Motor neuron (in vitro differentiated cells): ENCODE measurements at places on chromosomes 7 and 10. TPM values are rescaled to one million over a fixed set of nuclear protein-coding genes. Genes with fewer than 3 reads are reported as not detected.
A peak's percentile ranks its signal among the peaks of the same experiment; 100 is the strongest.

DNA sequence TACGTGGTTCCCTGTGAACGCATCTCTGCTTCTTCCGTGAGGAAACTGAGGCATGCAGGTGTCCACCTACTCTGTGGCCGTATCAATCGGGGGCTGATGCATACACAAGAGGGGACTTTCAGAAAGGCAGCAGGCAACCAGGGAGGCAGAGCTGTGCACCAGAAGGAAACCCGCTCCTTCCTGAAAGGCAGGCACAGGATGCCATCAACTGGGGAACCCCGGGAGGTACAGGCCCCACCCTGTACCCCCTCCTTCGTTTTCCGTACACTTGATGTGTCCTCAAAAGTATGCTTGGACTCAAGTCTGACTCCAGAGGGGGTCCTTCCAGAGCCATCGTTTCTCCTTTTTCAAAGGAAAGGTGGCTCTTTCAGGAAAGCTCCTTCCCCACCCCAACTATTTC lies 59.5 kb downstream of the ASB13 start:
- no peak for ATAC-seq

Gene A1CF
- total RNA-seq = 0.09 and 0.13 TPM in 2 replicates

Gene OR2A12
- total RNA-seq = 0.10 and 0.19 TPM in 2 replicates

- no peak for ATAC-seq
These were observed 33.0 kb downstream of the CYP26A1 start for GRCh38 chr10:93106631-93107072.

- peak; percentile 90 for ATAC-seq
These were observed 31.4 kb upstream of the NPVF start for GRCh38 chr7:25259487-25260243.

DNA sequence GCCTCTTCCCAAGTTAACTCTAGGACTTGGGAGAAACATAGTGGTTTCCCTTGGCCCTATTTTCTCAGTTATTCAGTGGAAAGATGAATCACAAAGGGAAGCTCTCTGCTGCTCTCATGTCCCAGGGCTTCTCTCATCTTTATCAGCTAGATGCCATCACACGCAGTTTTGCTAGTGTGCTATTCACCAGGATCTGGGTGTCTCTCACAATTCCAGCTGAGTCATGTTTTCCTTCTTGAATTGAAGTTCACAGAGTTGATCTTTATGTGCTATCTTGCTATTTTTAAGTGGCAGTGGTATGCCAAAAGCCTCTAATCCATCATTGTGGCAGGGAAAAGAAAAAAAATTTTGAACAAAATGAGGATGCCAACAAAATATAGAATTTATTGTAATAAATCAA lies 101.3 kb downstream of the TWIST1 start:
- no peak for ATAC-seq

DNA sequence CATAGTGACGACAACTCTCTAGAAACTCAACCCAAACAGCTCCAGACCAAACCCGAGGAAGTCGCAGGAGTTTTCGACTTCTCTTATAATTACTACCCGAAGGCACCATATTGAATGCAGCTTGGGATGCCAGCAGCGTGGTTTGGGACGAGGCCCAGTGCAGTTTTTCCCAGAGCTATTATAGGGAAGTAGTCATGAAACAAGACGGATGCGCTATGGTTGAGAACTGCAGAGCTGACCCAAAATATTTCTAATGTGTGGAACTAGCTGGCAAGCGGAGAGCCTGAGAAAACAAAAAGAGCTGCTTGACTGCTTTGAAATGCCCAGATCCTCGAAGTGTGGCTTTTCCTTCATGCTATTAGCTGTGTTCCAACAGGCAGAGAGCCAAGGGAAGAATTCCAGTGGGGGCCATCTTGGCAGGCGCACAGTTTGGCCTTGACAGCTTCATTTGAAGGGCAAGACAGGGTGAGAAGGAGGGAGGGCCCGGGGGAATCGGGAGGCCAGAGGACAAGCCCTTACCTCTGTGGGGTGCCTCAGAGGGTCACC lies 122.7 kb downstream of the CUL2 start:
- ATAC-seq = peak; percentile 81

- no peak for ATAC-seq
These were observed 40.2 kb upstream of the ATP6V0A4 start for GRCh38 chr7:138838166-138838565.

Gene HILPDA
- total RNA-seq = 33.4 and 35.3 TPM in 2 replicates

Gene LBX1
- 0.29 and 0.52 TPM in 2 replicates for total RNA-seq

DNA sequence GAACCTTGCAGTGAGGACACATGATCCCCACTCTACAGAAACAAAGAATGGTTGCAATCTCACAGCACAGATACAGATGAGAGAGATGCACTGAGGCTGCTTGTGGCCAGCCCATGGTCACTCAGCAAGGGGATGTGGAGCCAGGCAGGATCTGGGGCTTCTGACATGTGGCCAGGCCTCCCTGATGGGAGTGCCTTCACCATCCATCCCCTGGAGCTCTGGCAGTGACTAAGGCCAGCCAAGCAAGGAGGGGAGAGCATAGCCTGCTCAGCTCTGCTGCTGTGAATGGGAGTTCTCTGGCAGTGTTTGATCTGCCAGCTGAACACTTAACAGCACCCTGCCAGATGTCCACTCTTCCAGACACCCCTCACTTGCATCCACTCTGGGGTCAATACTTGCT lies 19.8 kb downstream of the C10orf71 start:
- ATAC-seq = no peak

DNA sequence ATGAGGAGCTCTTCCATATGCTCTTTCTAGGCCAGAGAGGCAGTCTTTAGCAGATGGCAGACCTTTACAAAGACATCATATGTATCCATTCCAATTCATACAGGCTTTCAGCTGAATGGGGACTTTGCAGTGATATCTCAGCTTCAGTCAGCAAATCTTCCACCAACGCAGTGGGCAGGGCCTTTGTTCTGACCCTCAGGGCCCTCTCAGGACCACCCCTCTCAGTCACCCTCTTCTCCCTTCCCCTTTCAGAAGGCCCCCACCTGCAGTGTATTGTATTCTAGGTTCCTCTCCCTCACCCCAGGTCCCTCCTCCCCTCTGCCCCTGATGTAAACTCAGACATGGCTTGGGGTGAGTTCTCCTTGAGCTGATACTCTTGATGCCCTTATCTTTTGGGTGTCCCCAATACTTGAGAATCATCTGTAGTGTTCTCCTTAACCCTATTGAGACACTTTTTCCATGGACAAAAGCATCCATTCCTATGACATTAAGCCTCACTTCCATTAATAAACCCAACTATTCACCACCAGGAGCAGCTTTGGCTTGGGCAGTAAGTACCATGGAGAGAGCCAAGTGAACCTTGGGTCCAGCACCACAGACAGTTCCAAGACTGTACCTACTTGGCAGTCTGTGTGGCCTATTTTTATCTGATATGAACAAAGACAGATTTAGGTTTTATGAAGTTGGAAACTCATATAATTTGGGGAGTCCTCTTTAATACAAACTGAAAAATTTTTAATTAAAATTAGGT lies 62.7 kb downstream of the ADCYAP1R1 start:
- no peak for ATAC-seq

Gene PTPRN2
- total RNA-seq = 19.7 and 21.6 TPM in 2 replicates

DNA sequence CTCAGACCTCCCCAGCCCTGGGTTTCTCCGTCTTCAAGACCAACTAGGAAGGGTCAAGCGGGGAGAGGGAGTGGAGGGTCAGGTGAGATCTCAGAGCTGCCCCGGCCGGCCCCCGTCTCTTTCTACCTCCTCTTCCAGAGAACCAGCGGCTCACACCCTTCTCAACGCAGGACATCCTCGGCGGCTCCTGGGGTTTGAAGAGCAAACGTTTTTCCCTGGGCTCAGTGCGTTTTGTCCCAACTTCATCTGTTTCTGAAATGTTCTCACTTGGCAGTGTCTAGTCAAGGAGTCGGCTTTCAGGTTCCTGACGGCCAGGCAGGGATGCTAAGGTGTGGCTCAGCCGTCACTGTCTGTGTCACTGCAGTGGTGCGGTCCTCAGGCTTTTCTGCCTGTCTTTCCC lies 416.4 kb upstream of the FOXK1 start:
- no peak for ATAC-seq

DNA sequence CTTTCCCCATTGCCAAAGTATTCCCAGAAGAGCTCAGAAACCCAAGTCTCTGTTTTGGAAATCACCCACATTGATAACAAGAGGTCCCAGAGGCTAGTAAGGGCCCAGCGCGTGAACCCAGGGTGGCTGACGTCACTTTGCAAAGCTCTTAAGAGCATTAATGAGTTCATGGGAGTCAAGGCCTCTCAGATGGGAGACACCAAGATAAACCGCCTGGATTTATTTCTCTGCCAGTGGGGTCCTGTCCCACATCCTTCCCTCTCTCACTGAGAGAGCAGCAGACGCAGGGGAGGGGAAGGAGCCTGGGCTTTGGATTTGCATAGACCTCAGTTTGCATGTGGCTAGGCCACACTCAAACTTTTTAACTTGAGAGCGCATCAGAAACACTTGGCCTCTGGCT lies 184.8 kb upstream of the PDE1C start:
- no peak for ATAC-seq

- no peak for ATAC-seq
These were observed 15.9 kb downstream of the SH3PXD2A start for GRCh38 chr10:103839519-103839871.

DNA sequence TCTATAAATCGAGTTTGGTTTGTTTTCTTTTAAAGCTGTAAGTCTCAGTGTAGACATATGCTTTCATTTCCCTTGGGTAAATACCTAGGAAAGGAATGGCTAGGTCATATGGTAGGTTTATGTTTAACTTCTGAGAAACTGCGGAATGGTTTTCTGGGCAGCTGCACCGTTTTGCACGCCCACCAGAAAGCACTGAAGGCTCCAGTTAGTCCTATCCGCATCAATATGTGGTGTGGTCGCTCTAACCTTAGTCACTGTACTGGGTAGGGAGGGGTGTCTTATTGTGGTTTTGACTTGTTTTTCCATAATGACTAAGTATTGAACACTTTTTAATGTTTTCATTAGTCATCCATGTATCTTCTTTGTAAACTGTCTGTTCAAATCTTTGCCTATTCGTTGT lies 279.5 kb upstream of the AKR1E2 start:
- ATAC-seq = peak; percentile 95

- ATAC-seq = no peak
These were observed 4.4 kb downstream of the RASGEF1A start for GRCh38 chr10:43262397-43262901.

- ATAC-seq = no peak
These were observed 210.9 kb downstream of the DGKB start for GRCh38 chr7:14691597-14692203.

DNA sequence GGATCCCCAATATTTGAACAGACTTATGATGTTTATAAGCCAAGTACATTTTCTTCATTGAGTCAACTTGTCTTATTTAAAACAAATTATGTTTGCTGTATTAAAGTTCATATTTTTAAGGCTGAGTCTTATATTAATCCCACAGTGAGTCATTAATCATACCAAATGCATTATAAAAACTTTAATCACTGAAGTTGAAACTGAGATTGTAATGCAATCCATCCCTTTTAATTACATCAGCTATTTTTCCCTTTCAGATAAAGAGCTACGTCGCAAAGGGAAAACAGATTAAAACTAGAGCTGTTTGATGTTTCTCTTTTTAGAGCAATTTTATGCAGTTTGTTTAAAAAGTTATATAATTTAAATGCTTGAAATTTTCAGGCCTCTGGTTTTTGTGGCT lies 183.0 kb downstream of the ARID5B start:
- ATAC-seq = no peak

GRCh38 chr7:24914465-24914859 lies 65.5 kb downstream of the OSBPL3 start:
- no peak for ATAC-seq

DNA sequence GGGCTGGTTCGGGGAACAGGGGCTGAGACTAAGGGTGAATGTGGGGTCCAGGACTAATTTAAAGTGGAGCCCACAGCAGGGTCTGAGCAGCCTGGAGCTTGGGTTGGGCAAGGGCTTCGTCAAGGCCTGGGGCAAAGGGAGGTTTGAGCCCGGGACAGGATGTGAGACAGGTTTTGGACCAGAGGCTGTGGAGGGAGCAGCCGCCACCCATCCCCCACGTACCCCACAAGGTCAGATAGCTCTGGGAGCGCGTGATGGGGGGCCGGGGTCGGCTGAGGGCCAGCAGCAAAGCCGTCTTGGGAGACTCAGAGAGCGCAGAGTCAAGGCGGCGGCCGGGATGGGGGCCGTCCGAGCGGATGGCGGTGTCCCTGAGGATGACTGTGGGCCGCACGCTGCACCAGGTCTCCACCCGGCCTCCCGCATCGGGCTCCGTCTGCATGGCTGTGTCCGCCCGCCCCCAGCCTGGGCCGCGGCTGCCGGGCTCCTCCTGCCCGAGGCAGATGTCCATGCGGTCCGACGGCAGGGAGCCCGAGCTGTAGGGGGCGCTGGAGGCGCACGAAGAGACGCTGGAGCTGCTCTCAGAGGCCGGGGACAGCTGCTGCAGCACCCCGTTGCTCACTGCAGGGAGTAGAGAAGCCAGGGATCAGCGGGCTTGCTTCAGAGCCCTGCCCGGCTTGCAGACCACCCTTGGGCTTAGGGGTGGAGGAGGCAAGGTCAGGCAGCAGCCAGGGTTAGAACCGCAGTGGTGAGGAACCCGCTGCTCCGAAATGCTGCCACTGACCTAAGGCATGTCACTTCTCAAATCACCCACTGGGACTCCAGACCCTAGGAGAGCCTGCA lies 12.1 kb downstream of the PDZD7 start:
- ATAC-seq = peak; percentile 92

GRCh38 chr10:50416881-50417280 lies 165.6 kb upstream of the ASAH2 start:
- ATAC-seq = no peak

Gene IGFBP1
- total RNA-seq = 0.19 TPM in 1 of 2 replicates, not detected in the other

DNA sequence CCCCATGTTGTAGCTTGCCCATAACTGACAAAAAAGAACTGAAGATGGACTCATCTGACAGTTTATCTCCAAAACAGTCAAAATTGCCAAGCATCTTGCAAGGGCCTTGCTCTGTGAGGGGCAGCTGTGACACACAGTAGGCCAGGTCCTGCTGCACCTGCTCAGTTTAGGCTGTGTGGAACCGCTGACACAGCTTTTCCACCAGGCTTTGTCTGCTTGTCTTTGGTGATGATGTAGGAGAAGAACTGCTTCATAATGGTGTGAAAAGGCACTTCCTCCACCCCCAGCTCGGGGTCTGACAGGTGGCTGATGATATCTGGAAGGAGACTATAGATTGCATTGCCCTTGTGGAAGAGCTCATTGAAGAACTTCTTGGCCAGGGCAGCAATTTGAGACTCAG lies 92.6 kb downstream of the NPSR1 start:
- no peak for ATAC-seq

DNA sequence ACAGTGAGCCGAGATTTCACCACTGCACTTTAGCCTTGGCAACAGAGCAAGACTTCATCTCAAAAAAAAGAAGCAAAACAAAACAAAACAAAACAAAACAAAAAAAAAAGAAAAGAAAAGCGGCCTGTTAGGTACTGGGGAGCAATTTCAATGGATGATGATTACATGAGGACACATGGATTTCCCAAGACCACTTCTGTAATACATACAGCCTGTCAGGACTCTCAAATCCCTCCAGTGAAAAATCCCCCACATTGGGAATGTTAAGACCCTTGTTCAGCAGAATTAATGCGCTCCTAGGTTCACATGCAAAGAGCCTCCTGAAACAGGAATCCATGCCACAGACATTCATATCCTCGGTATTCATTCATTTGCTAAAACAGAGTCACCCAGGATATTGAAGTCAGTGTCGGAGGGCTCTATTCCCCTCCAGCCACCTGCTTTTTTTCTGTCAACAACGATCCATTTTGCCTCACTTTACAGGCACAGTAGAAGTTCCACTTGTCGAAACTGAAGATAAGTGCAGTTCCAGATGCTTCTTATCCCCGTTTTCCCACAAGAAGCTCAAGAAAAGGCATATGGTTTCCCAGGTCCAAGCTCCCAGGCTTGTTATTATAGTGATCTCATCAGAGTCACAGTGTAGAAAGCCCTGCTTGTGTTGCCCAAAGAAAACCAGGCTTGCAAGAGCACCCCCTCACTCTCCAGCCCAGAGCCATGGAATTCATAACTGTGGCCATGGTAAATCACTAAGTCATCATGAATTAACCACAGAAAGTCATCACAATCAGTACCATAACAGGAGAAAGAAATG lies 20.2 kb downstream of the SLC16A12 start:
- peak; percentile 32 for ATAC-seq
